ENCODE measurements at places on chromosomes 1 and 21.

- no peak for DNase-seq
These were observed 3.4 kb upstream of the ACOT7 start for GRCh38 chr1:6396998-6397397.

GRCh38 chr1:229643996-229644745 lies 18.1 kb downstream of the URB2 start:
- DNase-seq = no peak

DNA sequence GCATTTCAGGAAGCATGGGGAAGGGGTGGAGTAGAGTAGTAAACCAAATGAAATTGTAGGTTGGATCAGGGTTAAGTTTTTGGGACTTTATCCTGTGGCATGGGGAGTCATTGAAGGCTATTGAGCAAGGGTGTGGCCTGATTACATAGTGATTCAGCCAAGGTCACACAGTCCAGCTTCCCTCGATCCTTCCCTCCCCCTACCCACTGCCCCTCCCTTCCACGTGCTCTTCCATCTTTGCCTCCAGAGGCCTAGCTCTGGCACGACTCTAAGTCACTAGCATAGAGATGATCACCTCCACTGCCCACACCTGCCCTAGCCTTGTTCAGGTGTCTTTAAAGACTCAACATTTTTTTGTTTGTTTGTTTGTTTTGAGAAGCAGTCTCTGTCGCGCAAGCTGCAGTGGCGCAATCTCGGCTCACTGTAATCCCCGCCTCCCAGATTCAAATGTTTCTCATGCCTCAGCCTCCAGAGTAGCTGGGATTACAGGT lies 37.2 kb upstream of the SLC9A1 start:
- no peak for DNase-seq

DNA sequence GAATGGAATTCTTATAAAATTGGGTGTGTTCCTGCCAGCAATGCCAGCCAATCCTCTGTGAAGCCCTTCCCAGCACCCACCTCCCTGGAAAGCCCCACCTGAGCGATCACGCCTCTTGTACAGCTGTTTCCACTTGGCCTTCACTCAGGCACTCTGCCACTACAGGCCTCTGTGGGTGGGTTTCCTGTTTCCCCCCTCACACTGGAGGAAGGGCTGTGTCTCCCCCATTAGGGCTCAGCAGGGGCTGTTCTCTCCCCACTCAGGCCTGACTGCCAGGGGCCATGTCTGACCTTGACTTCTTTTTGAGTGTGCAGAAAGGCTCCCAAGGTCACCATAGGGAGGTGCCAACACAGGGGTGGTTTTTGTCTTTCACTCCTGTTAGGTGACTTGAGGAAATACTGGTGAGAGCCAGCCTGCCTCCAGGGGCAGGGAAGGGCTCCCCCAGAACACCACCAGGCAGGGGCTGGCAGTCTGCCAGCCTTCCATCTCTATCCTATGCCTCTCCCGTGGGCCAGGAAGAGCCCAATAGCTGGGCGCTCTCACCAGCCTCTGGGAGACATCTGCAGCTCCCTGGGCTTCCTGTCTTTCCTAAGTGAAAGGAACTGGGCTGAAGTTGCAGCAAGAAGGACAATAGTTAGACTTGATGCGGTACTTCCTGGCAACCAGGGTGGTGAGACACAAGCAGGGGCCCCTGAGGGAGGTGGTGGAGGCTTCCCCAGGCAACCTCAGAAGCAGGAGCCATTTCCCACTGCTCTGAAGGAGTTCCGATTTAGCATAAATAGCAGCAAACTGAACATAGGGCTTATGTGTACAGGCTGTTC lies 49.1 kb downstream of the ELK4 start:
- DNase-seq = no peak

DNA sequence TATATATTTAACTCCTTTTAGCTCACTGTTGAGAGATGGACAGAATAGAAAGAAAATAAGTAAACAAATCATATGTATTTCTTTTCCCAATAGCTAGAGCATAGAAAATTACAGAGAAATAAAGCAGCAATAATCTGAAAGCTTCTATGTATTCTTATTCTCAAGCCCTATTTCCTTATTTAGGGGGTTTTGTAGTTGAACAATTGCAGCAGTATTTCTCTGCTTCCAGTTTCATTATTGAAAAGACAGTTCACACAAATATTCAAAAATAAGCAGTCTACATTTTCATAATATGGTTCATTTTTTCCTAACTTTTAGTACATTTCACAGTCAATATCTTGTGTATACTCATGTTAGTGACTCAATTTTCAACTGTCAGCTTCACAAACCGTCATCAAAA lies 638.2 kb downstream of the MRPL39 start:
- DNase-seq = no peak

- peak; percentile 72 for DNase-seq
These were observed 3.7 kb downstream of the FASLG start for GRCh38 chr1:172662464-172663109.

Measured in stimulated activated CD4-positive, alpha-beta T cell treated with anti-CD3 and anti-CD28 coated beads, Interleukin-1b, Interleukin-23, amount 100 ng/mL, for 1 hour (primary cell).